ENCODE measurements at places on chromosomes 1 and 21. TPM values are rescaled to one million over a fixed set of nuclear protein-coding genes. Genes with fewer than 3 reads are reported as not detected.

DNA sequence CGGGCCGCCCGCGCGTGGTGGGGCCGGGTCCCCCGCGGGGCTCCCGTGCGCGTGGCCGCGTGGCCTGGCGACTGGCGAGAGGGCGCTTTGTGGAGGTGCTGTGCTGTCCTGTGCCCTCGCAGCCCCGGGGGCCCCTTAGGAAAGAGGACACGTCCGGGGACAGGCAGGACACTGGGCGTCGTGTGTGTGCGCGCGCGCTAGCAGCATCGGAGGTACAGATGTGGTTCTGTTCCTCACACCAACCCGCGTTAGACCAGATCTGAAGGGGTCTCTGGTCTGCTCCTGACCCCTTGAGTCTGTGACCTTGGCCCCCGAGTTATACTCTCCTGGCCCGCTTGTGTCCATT, 489 bp downstream of the ACTN2 start:
- DNase-seq = no peak

DNA sequence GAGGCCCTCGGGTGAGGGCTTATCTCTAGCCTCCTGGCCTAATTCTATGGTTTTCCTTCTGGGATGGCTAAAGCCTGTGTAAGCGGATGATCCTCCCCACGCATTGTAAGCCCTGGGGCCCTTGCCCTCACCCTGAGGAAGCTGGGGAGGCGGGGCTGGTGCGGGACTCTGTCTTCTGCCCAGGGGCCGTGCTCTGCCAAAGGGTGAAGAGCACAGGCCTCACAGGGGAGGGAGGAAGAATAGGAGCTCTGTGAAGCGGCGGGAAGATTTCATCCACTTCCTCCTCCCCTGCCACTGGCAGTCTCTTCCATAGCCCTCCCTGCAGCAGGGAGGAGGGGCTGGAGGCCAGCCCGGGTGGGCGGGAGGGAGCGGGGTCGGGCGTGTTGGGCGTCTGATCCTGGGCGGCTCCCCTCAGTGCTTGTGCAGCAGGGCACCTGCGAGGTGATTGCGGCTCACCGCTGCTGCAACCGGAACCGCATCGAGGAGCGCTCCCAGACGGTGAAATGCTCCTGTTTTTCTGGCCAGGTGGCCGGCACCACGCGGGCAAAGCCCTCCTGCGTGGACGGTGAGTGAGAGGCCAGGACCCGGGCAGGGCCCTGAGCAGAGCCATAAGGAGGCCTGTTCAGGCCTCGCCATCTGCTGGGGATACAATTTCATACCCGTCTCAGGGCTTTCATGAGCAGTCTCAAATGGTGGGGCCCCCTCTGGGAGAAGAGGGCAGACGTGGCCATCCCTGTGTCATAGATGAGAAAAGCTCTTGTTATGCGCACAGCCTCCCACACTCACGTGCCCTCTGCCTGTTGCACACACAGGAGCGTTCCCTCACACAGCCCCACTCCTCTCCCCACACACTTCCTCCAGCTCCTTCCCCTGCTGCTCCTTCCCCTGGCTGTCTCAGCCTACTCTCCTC, 7.7 kb upstream of the PPM1J start:
- no peak for DNase-seq

- no peak for DNase-seq
These were observed 245.4 kb downstream of the KCNJ6 start for GRCh38 chr21:37670883-37671282.

- DNase-seq = no peak
These were observed 72.4 kb upstream of the BCAR3 start for GRCh38 chr1:93753791-93754763.

GRCh38 chr1:22503721-22504410, 52.2 kb downstream of the ZBTB40 start:
- DNase-seq = no peak

DNA sequence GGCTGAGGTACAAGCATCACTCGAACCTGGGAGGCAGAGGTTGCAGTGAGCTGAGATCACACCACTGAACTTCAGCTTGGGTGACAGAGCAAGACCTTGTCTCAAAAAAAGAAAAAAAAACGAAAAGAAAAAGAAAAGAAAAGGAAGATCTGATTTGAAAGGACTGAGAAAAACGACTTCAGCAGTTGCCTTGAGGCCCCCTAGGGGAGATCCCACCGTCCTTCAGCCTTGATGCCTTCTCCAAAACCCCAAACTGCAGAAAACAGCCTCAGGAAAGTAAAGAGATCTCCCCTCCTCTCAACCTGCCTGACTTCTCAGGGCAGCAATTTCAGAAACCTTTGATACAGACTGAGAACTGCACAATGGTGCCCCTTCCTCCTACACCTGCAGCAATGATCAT, 50.9 kb upstream of the BCAR3 start:
- DNase-seq = no peak

- no peak for DNase-seq
These were observed 199.4 kb upstream of the PTBP2 start for GRCh38 chr1:96521994-96522760.

GRCh38 chr1:219316066-219316465, 142.4 kb downstream of the LYPLAL1 start:
- no peak for DNase-seq

GRCh38 chr1:240426051-240426450, 185.9 kb downstream of the GREM2 start:
- no peak for DNase-seq

- no peak for DNase-seq
These were observed 136.9 kb upstream of the SPATA6 start for GRCh38 chr1:48608882-48609281.

DNA sequence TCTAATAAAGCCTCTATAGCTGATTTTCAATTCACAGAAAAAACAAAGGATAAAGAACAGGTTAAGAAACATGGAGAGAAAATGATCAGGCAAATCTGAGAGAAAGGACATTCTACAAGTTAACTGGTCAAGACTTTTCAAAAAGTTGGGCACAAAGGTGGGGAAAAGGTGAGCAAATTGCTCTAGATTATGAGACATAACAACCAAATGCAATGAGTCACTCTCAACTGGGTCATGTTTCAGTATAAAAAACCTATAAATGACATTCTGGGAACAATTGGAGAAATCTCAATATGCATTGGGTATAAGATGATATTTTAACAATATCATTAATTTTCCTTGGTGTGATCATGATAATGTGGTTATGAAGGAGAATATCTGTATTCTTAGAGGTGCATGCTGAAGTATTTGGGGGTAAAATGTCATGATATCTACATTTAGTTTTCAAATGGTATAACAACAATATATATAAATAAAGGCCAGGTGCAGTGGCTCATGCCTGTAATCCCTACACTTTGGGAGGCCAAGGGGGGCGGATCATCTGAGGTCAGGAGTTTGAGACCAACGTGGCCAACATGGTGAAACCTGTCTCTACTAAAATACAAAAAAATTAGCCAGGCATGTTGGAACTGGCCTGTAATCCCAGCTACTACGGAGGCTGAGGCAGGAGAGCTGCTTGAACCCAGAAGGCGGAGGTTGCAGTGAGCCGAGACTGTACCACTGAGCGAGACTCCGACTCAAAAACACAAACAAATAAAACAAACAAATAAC, 27.0 kb downstream of the ANKRD13C start:
- DNase-seq = no peak

DNA sequence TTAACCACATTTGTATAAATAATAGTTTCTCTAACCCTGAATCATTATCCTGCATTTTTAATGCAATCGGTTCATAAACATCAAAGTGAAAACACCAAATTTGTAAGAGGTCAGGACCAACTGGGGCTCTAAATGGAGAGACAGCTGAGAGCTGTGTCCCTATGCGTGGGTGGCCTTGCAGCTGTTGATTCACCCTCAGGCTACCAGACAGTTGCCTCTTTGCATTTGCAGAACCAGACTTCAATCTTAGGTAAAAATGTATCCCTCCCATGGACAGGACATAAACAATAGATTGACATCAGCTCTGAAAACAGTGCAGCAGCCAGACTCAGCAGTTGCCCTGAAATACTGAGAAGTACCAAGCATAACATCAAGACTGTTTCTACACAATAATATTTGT, 8.8 kb upstream of the TGFB2 start:
- DNase-seq = no peak

DNA sequence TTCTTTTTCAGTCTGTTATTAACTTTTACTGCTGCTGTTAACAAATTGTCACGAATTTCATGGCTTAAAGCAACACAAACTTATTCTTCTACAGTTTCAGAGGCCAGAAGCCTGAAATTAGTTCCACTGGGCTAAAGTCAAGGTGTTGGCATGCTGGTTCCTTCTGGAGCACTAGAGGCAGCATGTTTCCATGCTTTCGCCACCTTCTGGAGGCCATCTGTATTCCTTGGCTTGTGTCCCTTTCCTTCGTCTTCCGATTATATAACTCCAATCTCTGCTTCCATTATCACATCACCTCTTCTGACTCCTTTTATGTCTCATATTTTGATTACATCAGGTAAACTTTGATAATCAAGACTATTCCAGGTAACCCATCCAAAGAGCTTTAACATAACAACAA, 1742.1 kb downstream of the BRINP3 start:
- DNase-seq = no peak

DNA sequence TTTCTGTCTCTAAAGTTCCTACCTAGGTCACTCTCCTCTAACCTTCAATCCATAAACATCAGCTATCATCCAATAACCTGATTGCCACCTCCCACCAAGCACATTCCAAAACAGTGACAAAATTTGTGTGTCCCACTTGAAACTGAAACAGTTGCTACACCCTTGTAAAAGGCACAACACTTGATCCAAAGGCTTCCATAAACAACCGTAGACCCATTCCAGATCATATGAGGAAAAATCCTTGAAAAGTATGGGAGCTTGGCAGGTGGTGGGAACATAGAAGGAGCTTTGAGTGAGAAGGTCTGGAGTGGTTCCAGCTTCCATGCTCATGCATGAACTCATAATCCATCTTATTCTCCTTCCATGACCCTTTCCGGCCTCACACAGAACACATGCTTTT, 82.0 kb upstream of the ATP1A1 start:
- no peak for DNase-seq

DNA sequence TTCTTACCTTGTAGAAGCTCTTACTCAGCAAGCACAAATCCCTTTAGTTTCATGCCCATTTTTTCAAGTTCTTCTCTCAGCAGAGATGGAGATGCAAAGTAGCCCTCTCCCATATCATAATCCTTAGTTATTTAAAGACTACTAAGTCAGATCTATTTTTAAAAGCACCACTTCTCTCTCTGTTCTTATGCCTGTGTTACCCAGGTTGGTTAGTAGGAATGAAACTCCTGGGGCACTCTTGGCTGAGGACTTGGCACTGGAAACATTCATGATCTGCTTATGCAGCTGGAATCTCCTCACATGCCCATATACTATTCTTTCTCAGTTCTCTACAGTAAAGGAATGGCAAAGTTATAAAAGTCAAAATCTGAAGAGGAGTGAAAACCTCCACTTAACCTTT, 51.9 kb upstream of the PPP2R5A start:
- DNase-seq = no peak

- no peak for DNase-seq
These were observed 634.0 kb upstream of the CHRM3 start for GRCh38 chr1:238752327-238752726.

DNA sequence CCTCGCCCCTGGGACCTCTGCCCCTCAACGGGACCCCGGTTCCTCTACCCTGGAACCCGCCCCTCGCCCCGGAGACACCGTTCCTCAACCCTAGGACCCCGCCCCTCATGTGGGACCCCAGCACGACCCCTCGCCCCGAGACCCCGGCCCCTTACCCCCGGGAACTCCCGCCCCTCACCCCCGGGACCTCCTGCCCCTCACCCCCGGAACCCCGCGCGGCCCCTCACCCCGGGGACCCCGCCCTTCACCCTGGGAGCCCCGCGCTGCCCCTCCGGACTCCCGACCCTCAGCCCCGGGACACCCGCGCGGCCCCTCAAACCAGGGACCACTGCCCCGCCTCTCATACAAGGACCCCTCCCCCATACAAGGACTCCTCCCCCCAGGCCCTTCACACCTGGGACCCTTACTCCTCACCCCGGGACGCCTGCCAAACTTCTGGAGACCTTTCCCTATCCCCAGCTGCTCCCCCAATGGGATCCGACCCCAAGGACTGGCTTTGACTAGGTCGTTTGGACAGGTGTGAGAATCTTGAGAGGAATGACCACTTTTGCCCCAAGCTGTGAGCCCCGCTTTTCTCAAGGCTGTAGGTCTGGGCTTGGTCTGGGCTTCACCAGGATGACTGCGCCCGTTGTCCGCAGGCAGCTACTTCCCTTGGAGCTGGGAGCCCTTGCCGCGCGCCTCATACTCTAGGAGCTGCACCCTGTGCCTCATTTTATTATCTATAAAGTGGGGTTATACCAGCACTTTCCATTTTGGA, 843 bp downstream of the DIP2A start:
- DNase-seq = peak; percentile 37

- no peak for DNase-seq
These were observed 228.5 kb downstream of the KCNH1 start for GRCh38 chr1:210905365-210905904.

- DNase-seq = no peak
These were observed 26.1 kb upstream of the PSMG1 start for GRCh38 chr21:39209334-39209688.

DNA sequence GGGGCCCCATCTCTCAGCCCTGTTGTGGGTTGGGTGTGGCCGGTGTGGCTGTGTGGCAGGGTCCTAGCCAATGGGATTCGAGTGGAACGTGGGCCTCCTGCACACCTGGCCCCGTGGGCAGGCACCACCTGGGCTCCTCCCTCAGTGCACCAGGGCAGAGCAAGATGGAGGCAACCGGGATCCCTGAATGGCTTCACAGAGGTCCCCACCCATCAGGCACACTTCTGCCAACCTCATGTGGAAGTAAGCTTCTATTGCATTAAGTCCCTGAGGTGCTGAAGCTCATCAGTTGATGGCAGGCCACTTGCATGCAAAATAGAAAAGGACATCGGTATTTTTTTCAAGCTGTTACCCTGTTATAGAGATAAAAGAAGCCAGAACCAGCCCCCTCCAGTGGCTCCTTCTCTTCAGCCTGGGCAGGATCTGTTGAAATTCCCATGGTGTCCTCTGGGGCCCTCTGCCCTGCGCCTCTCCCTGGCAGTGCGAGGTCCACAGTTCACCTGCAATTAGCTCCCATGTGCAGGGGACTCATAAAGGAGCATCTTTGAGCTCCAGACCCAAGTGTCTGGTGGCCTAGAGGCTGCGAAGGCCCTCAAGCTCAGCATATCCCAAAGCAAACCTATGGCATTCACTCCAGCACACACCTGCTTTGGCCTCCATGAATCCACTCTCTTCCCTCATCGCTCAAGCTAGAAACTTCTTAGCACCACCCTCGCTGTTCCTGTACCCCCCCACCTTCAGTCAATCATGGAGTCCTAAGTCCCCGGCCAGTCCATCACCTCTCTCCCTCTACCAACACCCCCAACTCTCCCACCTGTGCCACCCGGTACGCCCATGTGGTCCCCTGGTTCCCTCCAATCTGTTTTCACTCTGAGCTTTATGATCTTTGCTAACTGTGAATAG, 2.1 kb upstream of the SLC45A1 start:
- no peak for DNase-seq

ENSA gene
- total RNA-seq = 206 TPM

ATP6V0B gene
- total RNA-seq = 87.5 TPM

SPRR4 gene
- not detected for total RNA-seq

RNF207 gene
- 113 TPM for total RNA-seq

TSPEAR gene
- total RNA-seq = not detected

THEM4 gene
- 17.6 TPM for total RNA-seq

ANGPTL3 gene
- total RNA-seq = not detected
